ENCODE measurements at places on chromosomes 12 and 14.

GRCh38 chr12:57086493-57087009 is 2.4 kb upstream of the NAB2 start:
- no peak for DNase-seq

DNA sequence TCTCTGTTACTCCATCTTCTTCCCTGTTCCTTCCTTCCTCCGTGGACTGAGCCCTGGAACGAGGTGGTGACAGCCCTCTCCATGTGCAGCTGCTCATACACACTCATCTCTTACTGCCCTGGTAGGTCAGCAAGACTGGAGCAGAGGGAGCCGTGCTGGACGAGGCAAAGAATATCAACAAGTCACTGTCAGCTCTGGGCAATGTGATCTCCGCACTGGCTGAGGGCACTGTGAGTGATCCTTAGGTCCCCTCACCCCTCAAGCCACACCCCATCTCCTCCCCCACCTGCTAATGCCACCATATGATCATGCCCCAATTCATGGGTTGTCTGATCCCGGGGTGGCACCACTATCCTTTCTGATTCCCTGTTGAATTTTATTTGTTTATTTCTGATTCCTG is 19.0 kb downstream of the KIF5A start:
- no peak for DNase-seq

GRCh38 chr12:50988051-50988450 is 35.7 kb downstream of the HIGD1C start:
- no peak for DNase-seq

- DNase-seq = no peak
These were observed 12.8 kb downstream of the LRCOL1 start for GRCh38 chr12:132597333-132598316.

- DNase-seq = no peak
These were observed 36.9 kb downstream of the PSEN1 start for GRCh38 chr14:73173092-73173735.

- no peak for DNase-seq
These were observed 458 bp upstream of the DCTN2 start for GRCh38 chr12:57547288-57548012.

- no peak for DNase-seq
These were observed 781.5 kb downstream of the SLC6A15 start for GRCh38 chr12:84131076-84131475.

DNA sequence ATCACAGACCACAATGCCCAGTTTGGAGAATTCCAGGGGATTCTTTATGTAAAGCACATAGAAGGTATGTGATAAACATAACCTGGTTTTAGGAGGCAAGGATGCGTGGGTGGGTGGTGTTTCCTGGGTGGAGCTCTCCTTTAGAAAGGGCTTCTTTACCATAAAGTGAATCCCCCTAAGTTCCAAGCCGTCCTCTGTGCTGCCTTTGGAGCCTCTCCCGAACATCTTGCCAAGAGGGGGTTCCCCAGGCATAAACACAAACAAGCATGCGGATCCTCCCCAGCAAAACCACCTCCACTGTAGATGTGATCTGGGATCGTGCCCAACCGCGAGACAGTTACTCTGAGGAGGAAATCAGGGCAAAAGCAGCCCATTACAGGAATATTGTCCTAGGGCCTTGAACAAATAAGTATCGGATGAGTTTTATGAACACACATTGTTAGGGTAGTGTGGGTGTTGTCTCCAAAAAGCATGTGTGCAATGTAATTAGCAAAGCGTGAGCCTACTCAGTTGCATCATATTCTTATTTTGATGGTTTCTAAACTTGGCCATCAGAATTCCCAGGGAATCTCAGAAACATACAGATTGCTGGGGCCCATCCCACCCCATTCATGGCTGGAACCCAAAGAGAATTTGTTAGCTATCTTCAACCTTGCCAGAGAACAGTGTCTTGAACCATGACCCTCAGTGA is 48.8 kb upstream of the CORO1C start:
- DNase-seq = no peak

GRCh38 chr14:23916446-23916845 is 37.1 kb upstream of the DHRS4 start:
- no peak for DNase-seq

DNA sequence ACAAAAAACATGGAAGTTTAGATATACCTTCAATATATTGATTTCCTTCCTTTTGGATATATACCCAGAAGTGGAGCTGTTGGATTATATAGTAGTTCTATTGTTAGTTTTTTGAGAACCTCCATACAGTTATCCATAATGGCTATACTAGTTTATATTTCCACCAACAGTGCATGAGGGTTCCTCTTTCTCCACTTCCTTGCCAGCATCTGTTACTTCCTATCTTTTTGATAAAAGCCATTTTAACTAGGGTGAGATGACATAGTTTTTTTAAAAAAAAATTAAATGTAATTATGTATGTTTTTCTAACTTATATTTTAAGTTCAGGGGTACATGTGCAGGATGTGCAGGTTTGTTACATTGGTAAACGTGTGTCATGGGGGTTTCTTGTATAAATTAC is 10.0 kb upstream of the SLC38A4 start:
- no peak for DNase-seq

GRCh38 chr14:23437133-23438100 is 2.0 kb upstream of the MYH7 start:
- no peak for DNase-seq

DNA sequence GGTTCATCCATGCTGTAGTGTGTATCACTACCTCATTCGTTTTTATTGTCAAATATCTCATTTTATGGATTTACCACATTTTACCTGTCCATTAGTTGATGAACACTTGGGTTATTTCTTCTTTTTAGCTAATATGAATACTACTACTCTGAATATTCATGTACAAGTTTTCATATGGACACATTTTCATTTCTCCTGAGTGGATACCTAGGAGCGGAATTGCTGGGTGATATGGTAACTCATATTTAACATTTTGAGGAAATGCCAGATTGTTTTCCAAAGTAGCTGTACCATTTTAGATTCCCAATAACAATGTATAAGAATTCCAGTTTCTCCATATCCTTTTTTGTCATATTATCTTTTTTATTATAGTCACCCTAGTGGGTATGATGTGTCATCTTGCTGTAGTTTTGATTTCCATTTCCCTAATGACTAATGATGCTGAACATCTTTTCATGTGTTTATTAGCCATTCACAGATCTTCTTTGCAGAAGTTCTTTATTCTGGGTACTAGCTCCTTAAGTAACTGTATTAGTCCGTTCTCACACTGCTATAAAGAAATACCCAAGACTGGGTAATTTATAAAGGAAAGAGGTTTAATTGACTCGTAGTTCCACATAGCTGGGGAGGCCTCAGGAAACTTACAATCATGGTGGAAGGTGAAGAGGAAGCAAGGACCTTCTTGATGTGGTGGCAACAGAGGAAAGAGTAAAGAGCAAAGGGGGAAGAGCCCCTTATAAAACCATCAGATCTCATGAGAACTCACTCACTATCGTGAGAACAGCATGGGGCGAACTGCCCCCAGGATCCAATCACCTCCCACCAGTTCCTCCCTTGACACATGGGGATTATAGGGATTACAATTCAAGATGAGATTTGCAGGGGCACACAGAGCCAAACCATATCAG is 11.9 kb downstream of the NRDE2 start:
- DNase-seq = no peak

GRCh38 chr12:6154730-6155459 is 30.4 kb upstream of the VWF start:
- DNase-seq = no peak

- DNase-seq = no peak
These were observed 19.0 kb downstream of the CORO1C start for GRCh38 chr12:108712165-108712924.

DNA sequence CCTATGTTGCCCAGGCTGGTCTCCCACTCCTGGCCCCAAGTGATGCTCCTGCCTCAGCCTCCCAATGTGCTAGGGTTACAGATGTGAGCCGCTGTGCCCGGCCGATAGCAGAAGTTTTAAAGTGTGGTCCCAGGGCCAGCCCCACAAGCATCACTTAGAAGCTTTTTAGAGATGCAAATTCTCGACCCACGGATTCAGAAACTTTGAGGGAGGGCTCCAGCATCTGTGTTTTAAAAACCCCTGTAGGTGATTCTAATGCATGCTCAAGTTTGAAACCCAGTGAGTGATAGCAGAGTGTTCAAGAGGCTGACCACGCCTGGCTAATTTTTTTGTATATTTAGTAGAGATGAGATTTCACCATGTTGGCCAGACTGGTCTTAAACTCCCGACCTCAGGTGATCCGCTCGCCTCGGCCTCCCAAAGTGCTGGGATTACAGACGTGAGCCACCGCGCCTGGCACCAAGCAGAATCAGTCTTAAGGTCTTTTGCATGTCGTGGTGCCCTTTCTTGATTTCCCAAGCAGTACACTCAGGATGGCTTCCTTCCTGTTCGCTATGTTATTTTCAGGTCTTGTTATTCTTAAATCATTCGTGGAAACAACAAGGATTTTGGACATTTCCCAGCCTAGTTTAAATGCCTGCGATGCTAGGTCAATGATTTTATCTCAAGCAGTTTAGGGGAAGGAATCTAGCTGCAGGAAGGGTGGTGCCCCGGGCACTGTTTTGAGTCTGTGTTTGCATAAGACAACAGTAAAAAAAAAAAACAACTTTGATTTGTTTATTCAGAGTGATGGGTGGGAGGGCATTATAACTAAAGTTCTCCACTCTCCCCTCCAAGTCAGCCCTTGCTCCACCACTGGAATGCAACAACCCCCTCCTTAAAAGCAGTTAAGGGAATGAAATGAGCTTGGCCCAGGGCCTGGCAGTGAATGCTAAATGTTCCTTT is 9.2 kb upstream of the RILPL2 start:
- no peak for DNase-seq

GRCh38 chr12:34406996-34407300 is 384.7 kb downstream of the ALG10 start:
- no peak for DNase-seq

- no peak for DNase-seq
These were observed at the start of gene SIX4 for GRCh38 chr14:60723907-60724618. Gene SIX4 (minus strand): TSS chr14:60724351. CDS start chr14:60724074, 277 bp downstream.

DNA sequence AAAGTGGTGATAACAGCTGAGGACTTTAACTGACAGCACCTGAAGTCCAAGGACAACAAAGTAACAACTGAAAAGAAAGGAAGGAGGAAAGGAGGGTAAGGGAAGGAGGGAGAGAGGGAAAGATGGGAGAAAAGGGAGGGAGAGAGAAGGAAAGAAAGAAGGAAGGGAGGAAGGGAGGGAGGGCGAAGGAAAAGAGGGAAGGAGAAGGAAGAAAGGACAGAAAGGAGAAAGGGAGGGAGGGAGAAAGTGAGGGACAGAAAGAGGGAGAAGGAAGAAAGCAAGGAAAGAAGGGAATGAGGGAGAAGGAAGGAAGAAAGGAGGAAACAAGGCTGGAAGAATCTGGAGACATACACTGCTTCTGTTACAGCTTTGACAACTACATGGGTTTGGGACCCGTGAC is 494.4 kb downstream of the FUT8 start:
- no peak for DNase-seq

- no peak for DNase-seq
These were observed 21.0 kb downstream of the PTPN11 start for GRCh38 chr12:112439769-112440168.

GRCh38 chr12:19639781-19640415 is 200.6 kb downstream of the AEBP2 start:
- no peak for DNase-seq

DNA sequence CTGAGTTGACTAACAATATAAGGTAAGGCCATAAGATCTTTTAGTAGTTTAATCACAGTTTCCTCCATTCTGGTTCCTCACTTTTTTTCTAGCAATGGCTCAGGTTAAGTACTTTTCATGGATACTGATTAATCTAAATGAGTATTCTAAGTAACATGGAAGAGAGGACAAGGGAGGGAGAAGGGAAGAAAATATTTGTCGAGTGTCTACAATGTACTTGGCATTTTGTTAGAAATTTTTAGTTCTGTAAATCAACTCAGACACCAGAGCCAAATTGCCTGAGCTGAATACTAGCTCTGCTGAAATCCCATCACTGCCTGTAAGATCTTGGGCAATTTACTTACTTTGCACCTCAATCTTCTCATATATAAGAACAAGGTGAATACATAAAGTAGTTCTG is 20.2 kb downstream of the RERG start:
- DNase-seq = no peak

DNA sequence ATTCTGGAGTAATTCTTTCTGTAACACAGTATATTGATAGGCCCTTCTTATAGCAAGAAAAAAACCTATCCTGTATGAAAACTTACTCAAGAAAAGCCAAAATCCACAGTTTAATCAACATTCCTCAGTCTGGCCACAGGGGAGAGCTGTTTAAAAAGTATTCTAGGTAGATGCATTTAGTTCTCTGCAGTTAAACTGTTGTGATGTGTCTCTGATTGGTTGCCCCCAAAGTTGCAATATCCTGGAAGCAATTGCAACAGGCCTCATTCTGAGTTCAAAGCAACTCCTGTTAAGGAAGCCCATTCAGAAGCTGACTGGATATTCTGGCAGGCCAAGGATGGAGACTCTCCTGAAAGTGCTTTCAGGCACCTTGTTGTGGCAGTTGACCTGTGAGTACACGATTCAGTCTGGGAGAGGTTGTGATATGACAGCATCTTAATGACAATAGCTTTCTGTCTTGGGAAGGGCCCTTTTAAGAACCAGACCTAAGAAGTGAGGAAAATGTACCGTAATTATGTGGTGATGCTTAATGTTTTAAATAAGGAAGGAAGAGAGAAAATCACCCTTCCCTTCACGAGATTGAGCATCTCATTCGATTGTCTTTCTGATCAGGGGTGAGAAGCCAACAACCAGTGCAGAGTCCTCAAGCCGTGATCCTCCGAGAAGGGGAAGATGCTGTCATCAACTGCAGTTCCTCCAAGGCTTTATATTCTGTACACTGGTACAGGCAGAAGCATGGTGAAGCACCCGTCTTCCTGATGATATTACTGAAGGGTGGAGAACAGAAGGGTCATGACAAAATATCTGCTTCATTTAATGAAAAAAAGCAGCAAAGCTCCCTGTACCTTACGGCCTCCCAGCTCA is 420.7 kb downstream of the DAD1 start:
- no peak for DNase-seq

DNA sequence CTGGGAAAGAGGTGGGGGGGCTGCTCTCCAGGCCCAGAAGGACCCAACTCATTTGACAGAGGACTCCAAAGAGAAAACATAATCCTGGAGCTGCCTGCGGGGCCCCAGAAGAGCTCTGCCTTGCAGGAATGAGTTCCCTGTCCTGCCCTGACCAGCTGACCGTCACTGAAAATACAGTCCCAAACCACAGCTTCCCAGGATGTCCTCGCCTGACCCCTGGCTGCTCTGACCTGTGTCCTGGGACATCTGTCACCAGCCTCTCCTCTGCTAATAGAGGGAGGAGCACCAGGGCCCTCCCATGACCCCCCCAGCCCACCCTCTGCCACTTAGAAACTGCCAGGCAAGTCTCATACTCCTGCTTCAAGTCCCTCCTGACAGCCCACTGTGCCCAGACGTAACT is 9.8 kb downstream of the FIGNL2 start:
- no peak for DNase-seq

All from stimulated activated CD4-positive, alpha-beta T cell treated with anti-CD3 and anti-CD28 coated beads, Interleukin-15, amount 100 ng/mL, for 1 hour (primary cell).